ENCODE measurements at places on chromosomes 5 and 9.

- DNase-seq: no peak
Measured at GRCh38 chr5:65563777-65564176, 681 bp downstream of the PPWD1 start.

- no peak for DNase-seq
Measured at GRCh38 chr9:136525841-136526499, 19.9 kb downstream of the NOTCH1 start.

GRCh38 chr9:81562231-81563019, 126.9 kb downstream of the TLE1 start:
- no peak for DNase-seq

DNA sequence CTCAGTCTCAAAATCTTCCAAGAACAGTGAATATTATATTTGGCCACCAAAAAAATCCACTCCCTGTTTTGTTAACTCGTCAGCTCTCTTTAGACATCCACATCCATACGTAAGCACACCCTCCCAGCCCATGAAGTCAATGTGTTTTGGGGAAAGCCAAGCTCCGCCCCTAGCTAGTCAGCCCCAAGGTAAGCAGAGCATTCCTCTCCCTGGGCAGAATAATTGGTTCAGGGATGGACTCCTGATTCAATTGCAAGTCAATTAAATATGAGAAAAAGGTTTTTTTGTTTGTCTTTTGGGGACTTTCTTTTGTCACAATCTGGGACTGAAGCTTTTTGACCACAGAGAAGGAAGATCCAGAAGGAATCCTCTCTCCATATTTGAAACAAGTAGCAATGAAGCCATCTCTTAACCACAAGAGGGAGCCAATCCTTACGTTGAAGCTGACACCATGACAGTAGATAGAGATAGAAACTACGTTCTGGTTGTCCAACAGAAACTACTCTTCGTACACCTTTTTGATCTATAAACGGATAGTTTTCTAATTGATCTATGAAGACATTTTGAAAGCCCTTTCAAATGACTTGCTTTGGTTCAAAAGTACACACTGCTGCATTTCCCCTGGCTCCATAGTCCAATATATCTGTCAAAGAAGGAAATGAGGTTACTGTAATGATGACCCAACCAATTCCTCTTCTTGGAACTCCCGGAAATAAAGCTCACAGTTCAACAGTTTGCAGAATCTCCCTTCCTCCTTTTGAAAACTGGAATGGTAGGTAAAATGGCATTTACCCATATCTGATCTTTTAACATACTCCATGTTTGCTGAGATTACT, 166.4 kb downstream of the TLE1 start:
- peak; percentile 29 for DNase-seq

DNA sequence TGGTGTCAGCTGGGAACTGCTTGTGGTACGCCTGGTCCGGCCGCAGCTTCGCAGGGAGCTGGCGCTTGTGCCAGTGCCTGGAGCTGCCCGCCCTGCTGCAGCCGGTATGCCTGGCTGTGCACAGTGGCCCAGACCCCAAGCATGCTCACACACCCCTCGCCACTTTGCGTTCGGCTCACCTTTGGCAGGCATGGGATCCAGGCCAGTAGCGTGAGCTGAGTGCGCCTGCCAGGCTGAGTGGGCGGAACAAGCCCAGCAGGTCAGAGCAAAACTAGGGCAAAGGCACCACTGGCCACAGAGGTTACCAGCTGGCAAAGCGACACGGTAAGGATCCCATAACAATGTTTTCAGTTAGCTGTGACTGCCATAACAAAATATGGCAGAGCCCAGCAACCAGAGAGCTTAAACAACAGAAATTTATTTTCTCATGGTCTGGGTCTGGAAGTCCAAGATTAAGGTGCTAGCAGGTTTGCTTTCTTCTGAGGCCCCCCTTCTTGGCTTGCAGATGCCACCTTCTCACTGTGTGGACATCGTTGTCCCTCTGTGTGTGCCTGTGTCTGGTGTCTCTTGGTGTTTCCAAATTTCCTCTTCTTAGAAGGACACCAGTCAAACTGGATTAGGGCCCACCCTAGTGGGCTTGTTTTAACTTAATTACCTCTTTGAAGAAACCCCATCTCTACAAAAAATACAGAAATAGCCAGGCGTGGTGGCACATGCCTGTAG, 61.6 kb downstream of the PSAT1 start:
- no peak for DNase-seq

- no peak for DNase-seq
Measured at GRCh38 chr9:5556101-5556705, 45.9 kb downstream of the PDCD1LG2 start.

- no peak for DNase-seq
Measured at GRCh38 chr9:113579283-113580040, 115.9 kb downstream of the RGS3 start.

DNA sequence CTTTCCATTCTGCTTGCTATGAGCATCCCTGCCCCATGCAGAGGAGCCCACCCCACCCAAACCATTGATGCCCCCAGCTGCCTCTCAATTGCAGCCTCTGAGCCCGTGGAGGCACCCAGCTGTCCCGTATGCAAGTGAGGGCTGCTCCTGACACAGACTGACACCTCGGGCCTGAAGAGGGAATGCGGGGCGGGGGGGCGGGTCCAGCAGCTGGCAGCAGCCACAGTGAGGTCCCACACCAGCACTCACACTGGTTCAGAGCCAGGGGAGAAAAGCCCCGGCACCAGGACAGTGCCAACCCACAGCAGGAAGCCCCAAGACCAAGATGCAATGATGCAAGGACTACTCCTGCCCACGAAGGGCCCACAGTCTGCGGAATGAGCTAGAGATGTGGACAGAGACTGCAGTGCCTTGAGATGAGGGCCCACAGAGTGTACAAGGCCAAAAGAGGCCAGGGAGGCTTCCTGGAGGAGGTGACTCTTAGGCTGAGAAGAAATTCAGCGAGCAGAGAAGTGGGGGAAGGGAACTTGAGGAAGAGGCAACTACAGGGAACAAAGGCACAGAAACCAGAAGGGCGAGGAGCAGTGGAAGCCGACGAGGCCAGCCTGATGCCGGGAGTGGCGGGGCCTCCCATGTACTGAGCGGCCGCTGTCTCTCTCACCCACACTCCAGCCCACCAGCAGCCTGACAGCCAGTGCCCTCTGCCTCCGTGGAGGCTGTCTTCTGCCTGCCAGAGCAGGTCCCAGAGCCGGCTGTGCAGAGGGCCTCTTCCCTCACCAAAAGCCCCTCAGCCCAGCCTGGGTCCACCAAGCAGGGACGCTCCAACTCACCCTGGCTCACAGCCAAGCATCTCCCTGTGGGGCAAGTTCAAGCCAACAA, 9.2 kb downstream of the EEIG1 start:
- DNase-seq: no peak

DNA sequence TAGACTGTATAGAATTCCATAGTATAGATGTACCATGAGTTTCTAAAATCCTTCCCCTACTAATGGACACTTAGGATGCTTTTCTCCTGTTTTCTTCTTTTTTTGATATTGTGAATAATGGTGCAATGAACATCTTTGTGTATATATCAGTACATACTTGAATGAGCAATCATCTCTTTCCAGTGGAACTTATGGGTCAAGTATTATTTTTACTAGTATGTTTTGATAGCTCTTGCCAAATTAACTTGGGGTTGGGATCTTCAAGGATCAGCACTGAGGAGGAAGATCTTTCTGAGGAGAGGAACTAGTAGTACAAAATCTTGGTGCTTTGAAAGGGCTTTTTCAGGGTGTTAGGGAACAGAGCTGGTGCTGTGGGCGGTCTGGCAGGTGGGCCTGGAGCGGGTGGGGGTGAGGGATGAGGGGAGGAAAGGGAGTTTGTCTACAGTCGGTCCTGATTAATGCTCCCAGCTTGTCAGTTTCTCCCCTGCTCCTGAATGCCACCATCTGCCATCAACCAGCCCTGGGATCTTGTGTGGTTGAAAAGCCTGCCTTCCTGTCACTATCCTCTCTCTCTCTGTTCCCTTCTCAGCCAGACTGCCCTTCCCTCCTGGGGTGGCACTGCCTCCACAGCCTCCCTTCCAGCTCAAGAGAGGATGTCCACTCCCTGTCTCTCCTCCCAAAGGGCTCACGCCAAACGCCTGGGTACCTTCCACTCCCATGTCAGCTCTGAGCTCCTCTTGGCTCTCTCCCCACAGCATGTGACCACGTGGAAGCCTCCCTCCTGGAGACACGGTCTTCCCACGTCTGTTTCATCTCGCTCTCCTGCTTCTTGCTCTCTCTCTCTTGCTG, 185.9 kb downstream of the DAB2IP start:
- DNase-seq: peak; percentile 95

- no peak for DNase-seq
Measured at GRCh38 chr5:43859309-43859708, 256.3 kb downstream of the NNT start.

DNA sequence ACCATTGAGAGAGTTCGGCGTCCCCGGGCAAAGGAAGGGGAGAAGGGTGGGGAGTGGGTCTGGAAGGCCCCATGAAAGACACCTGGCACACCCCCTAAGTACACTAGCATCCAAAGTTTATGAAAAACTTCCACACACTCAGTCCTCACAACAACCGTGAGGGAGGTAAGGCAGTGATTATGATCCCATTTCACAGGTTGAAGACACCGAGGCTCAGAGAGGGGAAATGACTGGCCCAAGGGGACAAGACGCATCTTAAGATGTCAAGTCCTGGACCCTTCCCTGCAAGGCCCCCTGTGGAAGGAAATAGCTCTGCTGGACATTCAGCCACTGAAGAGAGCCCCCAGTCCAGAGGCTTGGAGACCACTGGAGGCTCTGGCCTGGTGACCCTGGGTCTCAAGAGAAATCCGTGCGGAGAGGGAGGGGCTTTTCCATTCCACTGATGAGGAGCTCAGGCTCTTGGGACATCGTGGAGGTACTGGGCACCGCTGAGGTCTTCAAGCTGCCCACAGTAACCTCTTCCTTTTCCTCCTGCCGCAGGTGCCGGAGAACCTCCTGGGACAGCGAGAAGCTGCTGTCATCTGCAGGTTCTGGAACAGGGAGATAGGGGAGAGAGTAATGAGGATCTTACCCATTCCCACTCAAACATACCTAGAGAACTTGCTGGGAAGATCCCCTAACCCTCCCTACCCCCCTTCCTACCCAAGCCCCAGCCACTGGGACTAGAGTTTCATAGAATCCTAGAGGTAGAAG, 5.2 kb downstream of the SMIM33 start:
- no peak for DNase-seq

DNA sequence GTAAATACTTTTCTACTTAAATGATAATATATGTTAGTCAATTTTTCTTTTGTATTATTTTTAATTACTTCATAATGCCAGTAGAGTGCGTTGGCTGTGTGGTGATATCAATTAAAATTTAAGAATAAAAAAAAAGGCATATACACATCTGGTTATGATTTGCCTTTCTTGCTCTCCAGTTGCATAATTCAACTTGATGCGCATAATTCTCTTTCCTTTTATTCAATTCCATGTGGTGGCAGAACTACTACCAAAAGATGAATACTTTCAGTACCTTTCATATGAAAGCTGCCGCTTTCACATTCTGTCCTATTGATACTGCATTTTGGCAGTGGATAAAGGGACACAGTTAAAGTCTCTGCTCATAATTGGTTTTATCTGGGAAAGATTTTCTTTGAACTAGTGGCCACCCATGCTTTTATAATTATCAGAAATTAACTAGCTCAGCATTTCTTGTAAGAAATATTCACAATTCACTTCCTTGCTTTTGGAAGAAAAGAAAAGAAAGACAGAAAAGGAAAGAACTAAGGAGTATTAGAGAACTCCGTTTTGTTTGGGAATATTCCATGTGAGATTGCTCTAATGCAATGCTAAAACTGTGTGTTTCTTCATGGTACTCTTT, 12.3 kb upstream of the ADGRV1 start:
- DNase-seq: no peak

- DNase-seq: no peak
Measured at GRCh38 chr9:117063721-117064471, 351.0 kb downstream of the ASTN2 start.

DNA sequence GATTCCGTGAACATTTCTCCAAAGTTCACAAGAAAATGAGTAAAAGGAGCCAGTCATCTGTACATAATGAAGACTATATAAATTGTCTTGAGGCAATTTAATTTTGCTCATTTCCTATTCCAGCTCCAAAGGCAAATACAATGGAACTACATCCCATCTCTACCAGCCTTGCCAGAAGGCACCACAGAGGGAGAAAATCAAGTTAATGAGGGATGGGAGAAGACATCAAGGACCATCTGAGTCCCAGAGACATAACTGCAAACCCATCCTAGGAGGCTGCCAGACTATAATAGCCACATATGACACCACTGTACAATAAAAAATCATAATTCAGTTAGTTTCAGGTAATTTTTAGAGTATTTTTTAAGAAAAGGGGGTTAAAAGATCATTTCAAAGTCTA, 136.3 kb upstream of the RGMB start:
- no peak for DNase-seq

- DNase-seq: no peak
Measured at GRCh38 chr9:89095761-89096528, 82.7 kb downstream of the SHC3 start.

- no peak for DNase-seq
Measured at GRCh38 chr5:13276156-13276555, 668.3 kb downstream of the DNAH5 start.

- DNase-seq: peak; percentile 72
Measured at GRCh38 chr5:125484742-125485641, 738.6 kb upstream of the ZNF608 start.

GRCh38 chr5:15850939-15851341, 328.7 kb downstream of the MARCHF11 start:
- no peak for DNase-seq

DNA sequence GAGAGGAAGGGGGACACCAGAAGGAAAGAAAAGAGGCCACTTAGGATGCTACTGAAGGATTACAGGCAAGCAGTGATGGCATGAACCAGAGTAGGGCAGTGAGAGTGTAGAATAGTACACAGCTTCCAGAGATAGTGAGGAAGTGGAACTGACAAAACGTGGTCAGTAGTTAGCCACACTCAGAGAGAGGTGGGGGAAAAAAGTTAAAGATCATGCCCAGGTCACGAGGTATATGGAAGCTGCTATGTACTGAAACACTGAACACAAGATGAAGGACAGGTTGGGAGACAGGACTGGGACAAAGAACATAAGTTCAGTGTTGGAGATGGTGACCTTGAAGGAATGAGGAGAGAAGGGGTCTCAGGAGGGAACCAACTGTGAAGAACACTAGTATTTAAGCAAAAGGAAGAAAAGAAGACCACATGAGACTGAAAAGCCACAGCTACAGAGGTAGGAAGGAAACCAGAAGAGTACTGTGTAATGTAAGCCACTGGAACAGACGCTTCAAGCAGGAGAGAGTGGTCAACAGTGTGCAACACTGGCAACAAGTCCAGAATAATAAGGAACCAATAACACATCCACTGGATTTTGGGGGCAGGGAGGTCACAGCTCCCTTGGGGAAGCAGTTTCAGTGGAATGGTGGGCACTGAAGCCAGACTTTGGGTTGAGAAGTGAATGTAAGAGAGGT, 45.5 kb downstream of the ELL2 start:
- DNase-seq: no peak

DNA sequence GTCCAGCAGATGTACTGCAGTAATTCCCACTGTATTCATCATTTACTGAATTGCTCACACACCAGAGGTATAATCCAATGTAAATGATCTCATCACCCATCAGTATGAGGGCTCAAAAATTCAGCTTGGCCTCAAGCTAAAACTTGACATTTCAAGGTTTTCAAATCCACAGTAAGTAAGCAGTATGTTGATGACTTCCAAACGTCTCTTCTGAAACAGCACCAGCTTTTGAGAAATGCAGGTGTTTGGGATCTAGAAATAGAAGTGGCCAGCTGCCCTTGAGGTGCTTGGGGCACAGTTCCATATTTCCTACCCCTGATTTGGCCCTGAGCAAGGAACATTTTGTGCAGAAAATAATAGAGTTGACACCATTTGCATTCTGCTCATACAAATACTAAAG, 388.0 kb upstream of the TUSC1 start:
- DNase-seq: peak; percentile 11

- peak; percentile 25 for DNase-seq
Measured at GRCh38 chr9:32524892-32525708, 896 bp downstream of the RIGI start.

All from cerebellar cortex (tissue), 1 donor.